Choroid plexus epithelial cell (primary cell): ENCODE measurements at places on chromosomes 2 and 18.

GRCh38 chr2:99159594-99159993, 4.8 kb downstream of the LIPT1 start:
- DNase-seq, result no peak

- no peak for DNase-seq
These were observed 155.4 kb upstream of the ZEB2 start for GRCh38 chr2:144675331-144675730.

DNA sequence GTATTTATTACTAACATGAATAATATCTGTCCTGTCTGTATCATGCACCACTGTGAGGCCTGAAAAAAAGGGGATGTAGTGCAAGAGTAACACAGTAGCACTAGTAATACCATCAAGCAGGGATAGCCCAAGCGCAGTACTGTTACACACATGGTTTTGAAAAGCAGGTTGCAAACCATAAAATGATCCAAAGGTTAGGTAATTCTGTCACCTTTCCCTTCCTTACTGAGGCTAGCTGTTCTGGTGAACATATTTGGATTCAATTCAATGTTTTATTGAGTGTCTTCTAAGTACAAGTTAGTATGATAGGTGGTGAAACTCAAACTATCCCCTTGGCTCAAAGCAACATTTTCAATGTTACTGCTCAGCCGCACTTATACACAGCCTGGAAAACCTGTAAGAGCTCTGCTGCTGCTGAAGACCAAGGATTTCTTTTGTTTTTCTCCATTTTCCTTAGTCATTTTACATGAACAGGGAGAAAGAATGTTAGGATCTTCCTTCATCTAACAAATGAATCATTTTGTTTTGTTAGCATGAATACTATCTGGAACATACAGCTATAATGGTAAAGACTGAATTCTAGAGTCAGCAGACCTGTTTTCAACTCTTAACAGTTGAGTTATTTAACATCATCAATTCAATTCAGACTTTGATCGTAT, 102.5 kb upstream of the ITPRID2 start:
- no peak for DNase-seq

- DNase-seq, result peak; percentile 81
These were observed 123.3 kb upstream of the CDC42EP3 start for GRCh38 chr2:37794717-37795116.

DNA sequence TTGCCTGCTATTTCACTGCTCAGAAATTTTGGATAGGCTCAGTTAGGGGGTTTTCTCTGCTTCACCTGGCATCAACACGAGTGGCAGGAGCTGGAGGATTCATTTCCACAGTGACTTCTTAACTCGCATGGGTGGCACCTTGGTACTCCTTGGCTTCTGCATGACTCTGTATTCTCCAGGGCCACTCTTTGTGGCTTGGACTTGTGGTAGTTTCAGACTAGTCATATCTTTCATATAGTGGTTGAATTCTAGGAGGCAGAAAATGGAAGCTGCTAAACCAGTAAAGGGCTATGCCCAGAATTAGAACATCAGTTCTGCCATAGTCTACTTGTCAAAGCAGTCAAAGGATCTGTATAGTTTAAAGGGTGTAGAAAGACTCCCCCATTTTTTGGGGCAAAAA, 6.8 kb downstream of the MAIP1 start:
- DNase-seq, result no peak

DNA sequence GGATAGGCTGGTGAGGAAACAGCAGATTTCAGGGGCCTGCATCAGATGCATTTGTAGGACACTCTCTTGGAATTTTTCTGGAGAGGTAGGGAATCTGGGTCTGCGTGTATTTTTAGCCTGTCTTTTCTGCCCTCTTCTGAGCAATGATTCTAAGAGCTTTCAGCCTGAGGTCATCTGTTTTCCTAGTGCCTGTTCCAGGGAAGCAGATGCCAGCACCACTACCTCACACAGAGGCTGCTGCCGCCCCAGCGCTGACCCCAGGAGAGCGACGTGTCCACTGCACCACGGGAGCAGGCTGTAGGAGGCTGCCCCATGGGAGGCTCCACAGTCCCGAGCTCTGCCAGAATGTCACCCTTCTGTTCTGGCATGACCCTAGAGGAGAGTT, 316.5 kb downstream of the CYP26B1 start:
- peak; percentile 69 for DNase-seq

DNA sequence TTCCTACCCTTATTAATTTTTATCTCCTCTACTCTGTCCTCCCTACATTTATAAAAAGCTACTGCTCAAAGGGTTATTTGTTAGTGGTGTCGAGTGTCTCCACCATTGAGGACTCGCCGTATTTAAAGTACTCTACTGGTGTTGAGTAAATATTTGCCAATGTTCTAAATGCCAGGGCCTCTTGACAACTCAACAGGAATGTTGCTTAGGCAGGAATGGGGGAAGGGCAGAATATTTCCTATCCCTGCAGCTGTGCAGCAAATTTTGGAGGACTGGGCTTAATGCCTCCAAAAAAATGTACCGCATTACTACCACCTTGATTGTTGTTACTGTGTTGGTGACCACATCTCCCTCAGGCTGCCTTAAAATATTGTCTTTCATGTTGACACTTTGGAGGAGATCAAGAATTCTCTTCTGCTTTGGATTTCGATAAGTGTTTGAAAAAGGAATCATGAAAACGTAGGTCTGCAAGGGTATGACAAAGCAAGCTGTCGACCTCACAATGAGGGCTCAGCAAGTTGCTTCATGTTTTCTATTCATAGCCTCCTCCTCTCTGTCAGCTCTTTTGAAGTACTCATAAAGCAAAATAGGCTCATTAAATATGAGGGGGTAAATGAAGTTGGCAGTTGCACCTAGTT, 84.3 kb downstream of the EFEMP1 start:
- DNase-seq, result peak; percentile 50

DNA sequence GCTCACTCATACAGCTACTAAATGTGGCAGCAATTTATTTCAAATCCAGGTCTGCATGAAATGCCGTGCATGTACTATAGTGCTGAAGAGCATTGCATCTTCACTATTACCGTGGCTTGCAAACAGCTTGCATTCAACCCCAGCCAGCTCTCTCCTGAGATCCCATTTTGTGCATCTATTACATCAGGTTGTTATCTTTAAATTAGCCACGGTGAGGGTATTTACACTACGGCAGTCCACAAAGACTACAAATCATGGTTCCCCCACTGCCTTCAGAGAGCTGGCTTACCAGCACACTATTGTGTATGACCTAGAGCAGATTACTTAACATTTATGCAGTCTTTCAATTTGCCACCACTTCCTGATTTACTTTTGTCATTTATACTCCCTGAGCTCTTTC, 621.3 kb upstream of the LRATD1 start:
- DNase-seq, result no peak

- DNase-seq, result peak; percentile 45
These were observed 219.0 kb downstream of the MYO3B start for GRCh38 chr2:170396799-170397459.

GRCh38 chr2:99863903-99864270, 278.5 kb downstream of the AFF3 start:
- peak; percentile 38 for DNase-seq

DNA sequence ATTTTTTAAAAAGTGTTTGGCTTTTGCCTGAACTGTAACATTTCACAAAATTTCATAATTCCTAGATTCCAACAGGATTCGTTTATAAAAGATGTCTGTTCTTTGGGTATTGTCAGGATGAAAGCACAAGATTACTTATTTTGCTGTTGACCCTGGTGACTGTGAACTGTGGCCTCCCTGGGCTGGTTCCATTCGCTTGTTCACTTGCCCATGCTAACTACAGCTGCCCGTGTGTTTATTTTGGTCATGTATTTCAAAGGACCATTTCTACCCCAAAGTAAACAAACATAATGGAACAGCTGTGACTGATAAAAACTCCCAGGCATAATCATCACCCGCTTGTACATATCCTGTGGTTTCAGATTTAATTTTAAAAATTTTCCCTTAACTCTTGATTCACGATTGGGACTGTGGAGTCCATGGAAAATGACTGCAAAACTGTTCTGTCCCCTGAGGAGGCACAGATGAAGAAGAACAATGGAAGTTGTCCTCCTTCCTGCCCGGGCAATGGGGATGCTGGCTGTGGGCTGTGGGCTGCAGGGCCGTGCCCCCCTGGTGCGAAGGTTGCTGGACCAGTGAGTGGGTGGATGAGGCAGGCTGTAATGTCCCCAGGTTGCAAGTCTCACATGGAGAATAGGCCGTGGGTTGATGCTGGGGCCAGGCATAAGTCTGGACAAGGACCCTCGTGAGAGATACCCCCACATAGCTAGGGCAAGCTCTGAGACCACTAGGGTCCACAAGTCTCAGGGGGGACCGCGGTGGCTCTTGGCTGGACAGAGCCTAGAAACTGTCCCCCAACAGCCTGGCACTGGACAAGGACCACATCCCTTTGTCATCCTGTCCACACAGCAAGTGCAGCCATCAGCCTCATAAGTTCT, 28.9 kb upstream of the HDAC4 start:
- DNase-seq, result peak; percentile 30

- peak; percentile 37 for DNase-seq
These were observed 15.1 kb upstream of the DARS1 start for GRCh38 chr2:136000502-136000901.

DNA sequence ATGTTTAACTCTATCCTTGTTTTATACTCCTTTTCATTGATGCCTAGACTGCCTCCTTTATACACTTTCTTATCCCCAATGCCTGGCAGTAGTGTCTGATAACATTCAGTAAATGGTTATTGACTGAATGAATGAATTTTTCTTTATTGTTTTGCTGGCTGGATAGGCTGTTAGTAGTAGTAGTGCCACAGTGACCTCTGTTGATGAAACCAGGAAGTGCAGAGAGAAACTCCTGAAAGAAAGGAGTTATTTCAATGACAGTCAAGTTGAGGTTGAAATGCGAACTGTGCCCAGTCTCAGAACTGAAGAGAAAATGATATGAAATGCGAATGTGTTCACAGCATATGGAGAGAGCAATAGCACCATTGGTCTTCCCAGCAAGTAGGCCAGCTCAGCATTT, 26.8 kb upstream of the SLC9A2 start:
- peak; percentile 48 for DNase-seq

DNA sequence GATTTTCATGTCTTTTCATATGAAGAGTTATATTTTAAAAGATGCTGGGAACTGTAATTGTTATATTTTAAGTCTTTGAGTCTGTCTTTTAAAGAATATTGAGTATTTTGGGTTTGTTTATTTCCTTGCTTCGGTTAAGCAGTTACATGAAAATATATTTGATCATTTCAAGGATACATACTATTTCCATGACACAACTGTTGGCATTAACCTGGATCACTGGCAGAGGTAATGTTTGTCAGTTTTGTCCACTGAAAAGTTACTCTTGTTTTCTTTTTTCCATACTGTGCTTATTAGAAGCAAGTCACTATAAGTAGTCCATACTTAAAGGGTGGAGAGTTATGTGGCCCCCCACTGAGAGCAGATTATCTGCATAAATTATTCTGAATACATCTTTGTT, 1142.0 kb upstream of the TMEFF2 start:
- DNase-seq, result no peak

- DNase-seq, result no peak
These were observed 13.8 kb upstream of the ZBTB7C start for GRCh38 chr18:48422947-48423378.

- no peak for DNase-seq
These were observed 5.0 kb downstream of the SIX3 start for GRCh38 chr2:44946372-44947027.

DNA sequence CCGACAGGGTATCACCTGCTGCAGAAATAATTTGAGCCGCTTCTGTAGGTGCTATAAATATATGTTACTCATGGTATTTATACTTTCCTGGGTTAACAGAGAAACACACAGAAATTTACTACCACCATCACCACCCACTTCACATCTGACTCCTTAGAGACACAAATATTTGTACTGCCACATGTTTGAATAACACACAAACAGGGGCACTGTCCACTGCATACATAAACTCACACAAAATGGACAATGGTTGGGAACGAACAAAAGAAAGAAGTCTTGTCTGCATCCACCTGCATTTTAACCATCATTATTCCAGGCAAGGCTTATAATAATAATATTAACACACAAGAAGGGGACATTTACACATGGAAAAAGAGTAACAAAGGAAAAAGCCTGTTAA, 24.0 kb downstream of the IMMT start:
- DNase-seq, result no peak

- DNase-seq, result no peak
These were observed 335 bp downstream of the HES6 start for GRCh38 chr2:238239543-238239862.

- DNase-seq, result no peak
These were observed 61.1 kb upstream of the NFATC1 start for GRCh38 chr18:79334496-79335233.

DNA sequence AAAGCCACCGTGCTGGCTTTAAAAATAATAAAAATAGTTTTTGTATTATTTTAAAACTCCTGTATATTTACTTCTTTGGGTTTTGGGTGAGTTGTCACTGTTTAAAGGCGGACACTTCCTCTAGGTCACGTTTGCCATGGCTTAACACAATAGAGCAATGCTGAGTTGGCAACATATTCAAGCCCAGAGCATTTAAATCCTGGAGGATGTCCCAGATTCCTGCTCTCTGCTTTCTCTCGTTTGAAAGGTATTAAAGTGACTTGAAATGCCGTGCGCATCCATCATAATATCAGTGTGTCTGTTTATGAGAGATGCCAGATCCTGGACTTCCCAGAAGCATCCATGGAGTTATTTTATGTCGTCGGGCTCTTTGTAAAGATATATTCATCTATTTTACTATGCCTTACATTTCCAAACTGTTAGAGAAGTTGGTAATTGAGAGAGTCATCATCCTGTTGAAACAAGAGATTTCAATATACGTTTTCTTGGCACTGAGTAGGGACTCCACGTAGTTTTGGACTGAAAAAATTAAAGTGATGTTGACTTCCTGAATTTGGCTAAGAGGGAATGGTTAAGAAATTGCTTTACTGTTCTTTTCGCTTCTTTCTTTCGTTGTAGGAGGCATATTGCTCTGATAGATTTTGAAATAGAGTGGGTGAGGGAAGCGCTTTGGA, 150.6 kb downstream of the ZNF236 start:
- no peak for DNase-seq

GRCh38 chr2:112718863-112719370, 1.9 kb upstream of the NT5DC4 start:
- DNase-seq, result no peak

DNA sequence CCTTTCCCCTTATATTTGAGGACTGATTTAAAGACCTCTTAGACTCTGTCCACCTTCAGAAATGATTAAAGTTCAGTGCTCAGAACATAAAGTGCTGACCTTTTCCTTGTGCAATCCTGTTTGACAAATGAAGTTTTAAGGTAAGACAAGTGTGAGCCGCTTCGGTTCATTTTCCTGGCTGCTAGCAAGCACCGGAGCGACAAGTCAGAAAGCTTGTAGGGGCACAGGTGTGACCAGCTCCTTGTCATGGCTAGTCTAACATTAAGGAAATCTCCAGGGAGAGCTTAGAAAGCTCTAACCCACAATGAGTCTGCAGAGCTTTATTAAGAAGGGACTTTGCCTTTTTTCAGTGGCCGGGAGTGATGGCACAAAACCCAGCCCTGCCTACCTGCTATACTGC, 2.3 kb upstream of the NCKAP5 start:
- no peak for DNase-seq

- no peak for DNase-seq
These were observed 206.3 kb downstream of the AFF3 start for GRCh38 chr2:99936065-99936464.

GRCh38 chr18:3985020-3985419, 470.1 kb downstream of the DLGAP1 start:
- DNase-seq, result no peak
